ENCODE measurements at places on chromosomes 5 and 9.
A peak's percentile ranks its signal among the peaks of the same experiment; 100 is the strongest.

DNA sequence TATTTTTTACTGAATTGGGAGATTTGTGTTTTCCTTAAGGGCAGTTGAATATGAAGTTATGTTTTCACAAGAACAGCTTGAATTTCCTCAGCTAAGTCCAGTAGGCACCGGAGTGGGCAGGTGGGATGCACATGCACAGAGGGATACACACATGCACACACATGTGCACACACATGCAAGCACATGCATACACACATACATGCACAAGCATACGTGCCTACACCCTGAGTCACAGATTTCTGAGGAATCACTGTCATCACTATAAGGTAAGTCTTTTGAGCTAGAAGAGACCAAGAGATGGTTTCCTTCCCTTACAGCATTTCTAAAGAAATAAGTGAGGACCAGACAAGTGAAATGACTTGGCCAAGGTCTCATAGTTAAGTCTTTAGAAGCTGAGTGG is 8.7 kb downstream of the ENTREP1 start:
- no peak for DNase-seq
- H3K36me3 ChIP-seq = no peaks in the 10 kb centered on the region
- H3K4me3 ChIP-seq = no peak overlapping the region
- peaks cover 23% of the 10 kb centered on the region for H3K4me1 ChIP-seq
- H3K27me3 ChIP-seq = no peaks in the 10 kb centered on the region

DNA sequence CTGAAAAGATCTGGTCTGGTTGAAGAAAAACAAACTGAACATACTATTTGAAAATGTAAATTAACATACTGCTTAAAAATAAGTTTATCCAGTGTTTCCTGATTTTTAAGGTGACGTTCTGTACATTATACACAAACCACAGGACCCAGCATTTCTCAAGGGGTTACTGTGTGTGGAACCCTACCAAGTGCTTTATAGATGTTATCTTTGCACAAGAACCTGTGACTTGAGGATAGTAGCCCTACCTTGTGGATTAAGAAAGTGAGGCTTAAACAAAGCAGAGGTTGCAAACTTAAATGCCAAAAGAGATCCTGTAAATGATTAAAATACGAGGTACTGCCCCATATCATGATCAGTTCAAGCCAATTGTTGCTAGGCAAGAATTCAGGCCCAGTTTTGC is 4.7 kb downstream of the KLF9 start:
- H3K27me3 ChIP-seq = no peaks in the 10 kb centered on the region
- H3K36me3 ChIP-seq = no peaks in the 10 kb centered on the region
- DNase-seq = no peak
- H3K27ac ChIP-seq = peak overlapping the region; percentile 100
- H3K4me1 ChIP-seq = peaks cover 82% of the 10 kb centered on the region
- peak overlapping the region; percentile 88 for H3K4me3 ChIP-seq

DNA sequence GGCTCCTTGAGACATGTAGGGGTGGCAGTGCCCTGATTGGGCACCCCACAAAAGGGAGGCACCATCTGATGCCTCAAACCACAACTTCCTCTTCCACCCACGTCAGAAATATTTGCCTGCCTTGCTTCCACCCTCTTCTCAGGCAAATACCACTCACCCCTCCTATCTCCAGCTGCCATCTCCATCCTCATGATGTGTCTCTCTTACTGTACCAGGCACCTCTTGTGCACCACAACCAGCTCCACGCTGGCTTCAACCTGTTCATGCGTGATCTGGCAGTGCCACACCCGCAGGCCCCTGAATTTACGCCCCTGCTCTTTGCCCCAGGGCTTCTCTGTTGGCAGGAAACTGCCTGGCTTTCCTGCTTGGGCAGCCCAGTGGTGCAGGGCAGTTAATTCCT is 87.8 kb upstream of the HSPA9 start:
- H3K27me3 ChIP-seq = no peaks in the 10 kb centered on the region
- H3K27ac ChIP-seq = peak overlapping the region; percentile 11
- peaks cover 62% of the 10 kb centered on the region for H3K4me1 ChIP-seq

- no peaks in the 10 kb centered on the region for H3K27me3 ChIP-seq
- peak; percentile 84 for DNase-seq
- H3K4me3 ChIP-seq = peak within 1 kb of the TSS; percentile 97
- peaks cover 48% of the 10 kb centered on the region for H3K4me1 ChIP-seq
- peak within 1 kb of the TSS; percentile 91 for H3K27ac ChIP-seq
Measured at GRCh38 chr9:76394195-76394959, at the start of gene RFK. Gene RFK (minus strand): TSS chr9:76394426. CDS start chr9:76394171, 255 bp downstream.

DNA sequence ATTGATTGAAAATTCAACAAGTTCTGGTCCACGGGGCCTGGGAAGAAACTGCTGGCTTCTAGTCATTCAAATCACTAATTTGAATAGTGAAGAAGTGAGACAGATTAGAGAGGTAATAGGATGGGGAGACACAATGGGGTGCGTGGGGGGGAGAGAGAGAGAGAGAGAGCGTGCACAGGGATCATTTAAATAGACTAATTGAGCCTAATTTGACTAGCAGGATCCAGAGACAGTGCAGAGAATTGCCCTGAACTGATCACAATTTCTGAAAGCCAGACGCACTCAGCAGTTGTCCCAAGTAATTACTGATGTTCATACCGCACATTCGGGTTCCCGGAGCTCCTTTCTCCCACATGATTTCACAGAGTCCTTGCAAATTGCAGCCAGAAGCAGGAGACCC is 50.3 kb upstream of the C5orf58 start:
- no peaks in the 10 kb centered on the region for H3K4me1 ChIP-seq
- DNase-seq = no peak
- peaks cover 17% of the 10 kb centered on the region for H3K27me3 ChIP-seq
- no peaks in the 10 kb centered on the region for H3K36me3 ChIP-seq

DNA sequence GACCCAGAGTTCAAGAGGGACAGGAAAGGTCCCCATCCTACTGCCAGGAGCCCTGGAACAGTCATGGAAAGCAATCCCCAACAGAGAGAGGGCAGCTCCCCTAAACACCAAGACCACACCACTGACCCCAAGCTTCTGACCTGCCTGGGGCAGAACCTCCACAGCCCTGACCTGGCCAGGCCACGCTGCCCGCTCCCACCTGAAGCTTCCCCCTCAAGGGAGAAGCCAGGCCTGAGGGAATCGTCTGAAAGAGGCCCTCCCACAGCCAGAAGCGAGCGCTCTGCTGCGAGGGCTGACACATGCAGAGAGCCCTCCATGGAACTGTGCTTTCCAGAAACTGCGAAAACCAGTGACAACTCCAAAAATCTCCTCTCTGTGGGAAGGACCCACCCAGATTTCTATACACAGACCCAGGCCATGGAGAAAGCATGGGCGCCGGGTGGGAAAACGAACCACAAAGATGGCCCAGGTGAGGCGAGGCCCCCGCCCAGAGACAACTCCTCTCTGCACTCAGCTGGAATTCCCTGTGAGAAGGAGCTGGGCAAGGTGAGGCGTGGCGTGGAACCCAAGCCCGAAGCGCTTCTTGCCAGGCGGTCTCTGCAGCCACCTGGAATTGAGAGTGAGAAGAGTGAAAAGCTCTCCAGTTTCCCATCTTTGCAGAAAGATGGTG is 31.6 kb downstream of the CD180 start:
- peaks cover 12% of the 10 kb centered on the region for H3K4me1 ChIP-seq
- H3K36me3 ChIP-seq = peaks cover 73% of the 10 kb centered on the region
- no peaks in the 10 kb centered on the region for H3K27me3 ChIP-seq
- no peak overlapping the region for H3K4me3 ChIP-seq
- peak overlapping the region; percentile 87 for H3K27ac ChIP-seq

DNA sequence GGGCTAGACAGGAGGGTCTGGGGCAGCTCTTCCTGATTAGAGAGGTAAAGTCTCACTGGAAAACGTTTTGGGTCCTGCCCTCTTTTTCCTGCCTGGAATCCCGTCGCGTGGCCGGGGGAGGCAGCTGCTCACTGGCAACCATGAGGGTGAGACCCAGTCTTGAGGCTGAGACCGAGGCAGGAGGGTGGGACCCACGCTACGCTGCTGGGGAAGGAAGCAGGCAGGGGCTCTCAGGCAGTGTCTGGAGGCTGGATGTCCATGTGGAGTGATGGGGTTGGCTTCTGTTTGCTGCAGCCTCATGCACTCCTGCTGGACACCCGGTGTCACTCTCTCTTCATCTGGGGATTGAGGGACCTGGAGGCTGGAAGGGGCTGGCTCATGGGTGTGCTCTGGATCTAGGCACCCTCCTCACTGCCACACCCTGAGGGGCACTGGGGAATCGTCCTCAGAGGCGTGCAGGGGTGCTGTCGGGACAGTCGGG is 11.3 kb upstream of the SLC2A6 start:
- H3K4me3 ChIP-seq = no peak overlapping the region
- peaks cover 17% of the 10 kb centered on the region for H3K4me1 ChIP-seq
- H3K27ac ChIP-seq = no peak overlapping the region
- no peaks in the 10 kb centered on the region for H3K36me3 ChIP-seq
- no peak for DNase-seq

DNA sequence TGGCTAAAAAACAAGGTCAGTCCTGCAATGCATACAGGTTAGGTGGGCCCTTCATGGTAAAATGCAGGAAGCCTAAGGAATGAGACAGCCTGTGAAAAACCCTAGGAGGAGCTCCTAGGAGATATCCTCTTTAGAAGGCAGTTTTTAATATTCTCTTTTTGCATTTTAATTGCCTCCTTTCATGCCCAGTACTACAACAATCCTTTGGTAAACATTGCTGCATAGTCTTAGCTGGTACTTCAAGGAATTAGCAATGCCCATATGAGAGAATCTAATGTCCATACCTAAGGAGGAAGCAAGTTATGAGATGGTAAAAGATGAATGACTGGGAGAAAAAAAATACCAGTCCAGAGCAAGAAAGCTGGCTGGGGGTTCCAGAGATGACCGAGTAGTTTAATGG is 61.0 kb downstream of the NREP start:
- H3K27me3 ChIP-seq = no peaks in the 10 kb centered on the region
- no peaks in the 10 kb centered on the region for H3K36me3 ChIP-seq
- H3K27ac ChIP-seq = no peak overlapping the region

DNA sequence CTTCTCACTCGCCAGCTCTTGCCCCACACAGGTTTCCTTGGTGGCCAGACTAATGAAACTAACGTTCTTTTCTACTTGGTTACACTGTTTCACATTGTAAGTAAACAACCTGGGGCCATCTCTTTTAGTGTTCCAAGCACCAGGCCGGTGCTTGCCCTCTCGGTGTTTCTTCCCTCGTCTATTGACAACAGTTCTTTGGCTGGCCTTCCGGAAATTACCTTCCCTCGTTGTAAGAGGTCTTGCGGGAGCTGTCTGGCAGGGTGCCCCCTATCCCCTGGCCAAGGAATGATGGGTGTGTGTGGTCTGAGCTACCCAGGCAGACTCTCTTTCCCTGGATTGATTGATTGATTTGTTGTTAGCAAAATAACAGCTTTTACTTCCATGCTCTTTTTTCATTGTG is 918 bp upstream of the MYMK start:
- no peak overlapping the region for H3K4me3 ChIP-seq
- H3K27me3 ChIP-seq = peaks cover 30% of the 10 kb centered on the region
- no peak for DNase-seq
- H3K27ac ChIP-seq = no peak overlapping the region
- H3K36me3 ChIP-seq = no peaks in the 10 kb centered on the region
- H3K4me1 ChIP-seq = peaks cover 34% of the 10 kb centered on the region

- peak overlapping the region; percentile 87 for H3K4me3 ChIP-seq
- H3K27ac ChIP-seq = peak overlapping the region; percentile 92
- peaks cover 35% of the 10 kb centered on the region for H3K4me1 ChIP-seq
- no peaks in the 10 kb centered on the region for H3K36me3 ChIP-seq
Measured at GRCh38 chr5:90473396-90474234, 956 bp downstream of the MBLAC2 start.
